ENCODE measurements at places on chromosomes 4 and X.

GRCh38 chr4:153603258-153603657, 80.8 kb upstream of the TLR2 start:
- DNase-seq, result no peak

DNA sequence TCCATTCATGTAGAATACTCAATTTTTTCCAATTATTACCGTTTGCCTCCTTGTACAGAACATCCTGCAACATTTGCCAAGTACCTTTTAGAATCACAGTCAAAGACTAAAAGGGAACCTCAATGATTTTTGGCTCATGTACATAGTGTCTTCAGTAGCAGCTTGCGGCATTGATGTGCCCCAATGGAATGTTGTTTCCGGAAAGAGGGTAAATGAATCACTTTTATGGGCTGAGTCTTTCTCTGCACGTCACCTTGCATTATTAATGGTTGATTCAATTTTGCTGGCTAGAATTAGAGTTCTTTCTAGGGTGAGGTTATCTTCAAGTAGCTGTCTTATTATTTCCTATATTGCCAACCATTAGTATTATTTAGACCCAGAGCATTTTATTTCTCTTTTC, 116.9 kb upstream of the GABRA2 start:
- DNase-seq, result no peak

- no peak for DNase-seq
Measured at GRCh38 chrX:19772822-19773628, 114.4 kb downstream of the SH3KBP1 start.

- no peak for DNase-seq
Measured at GRCh38 chrX:72120837-72121236, 10.9 kb downstream of the RTL5 start.

- DNase-seq, result no peak
Measured at GRCh38 chr4:150126201-150126863, 48.1 kb downstream of the DCLK2 start.

DNA sequence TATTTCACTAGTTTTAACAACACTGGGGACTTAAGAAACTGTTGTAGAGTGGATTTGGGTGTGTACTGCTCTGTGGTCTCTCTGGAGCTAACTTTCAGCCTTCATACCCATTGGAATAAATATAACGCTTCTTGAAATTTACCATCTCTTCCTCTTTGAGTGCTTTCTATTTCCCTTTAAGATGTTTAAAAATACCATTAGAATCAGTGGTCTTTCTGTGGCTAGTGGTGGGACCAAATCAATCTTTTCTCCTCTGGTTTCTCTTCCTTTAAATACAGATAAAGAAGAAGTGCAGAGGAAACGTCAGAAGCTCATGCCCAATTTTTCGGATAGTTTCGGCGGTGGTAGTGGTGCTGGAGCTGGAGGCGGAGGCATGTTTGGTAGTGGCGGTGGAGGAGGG, 92.0 kb downstream of the NFKB1 start:
- no peak for DNase-seq

GRCh38 chr4:114694770-114695169, 96.2 kb downstream of the UGT8 start:
- DNase-seq, result peak; percentile 5

- no peak for DNase-seq
Measured at GRCh38 chrX:66328950-66329596, 165.0 kb downstream of the HEPH start.

DNA sequence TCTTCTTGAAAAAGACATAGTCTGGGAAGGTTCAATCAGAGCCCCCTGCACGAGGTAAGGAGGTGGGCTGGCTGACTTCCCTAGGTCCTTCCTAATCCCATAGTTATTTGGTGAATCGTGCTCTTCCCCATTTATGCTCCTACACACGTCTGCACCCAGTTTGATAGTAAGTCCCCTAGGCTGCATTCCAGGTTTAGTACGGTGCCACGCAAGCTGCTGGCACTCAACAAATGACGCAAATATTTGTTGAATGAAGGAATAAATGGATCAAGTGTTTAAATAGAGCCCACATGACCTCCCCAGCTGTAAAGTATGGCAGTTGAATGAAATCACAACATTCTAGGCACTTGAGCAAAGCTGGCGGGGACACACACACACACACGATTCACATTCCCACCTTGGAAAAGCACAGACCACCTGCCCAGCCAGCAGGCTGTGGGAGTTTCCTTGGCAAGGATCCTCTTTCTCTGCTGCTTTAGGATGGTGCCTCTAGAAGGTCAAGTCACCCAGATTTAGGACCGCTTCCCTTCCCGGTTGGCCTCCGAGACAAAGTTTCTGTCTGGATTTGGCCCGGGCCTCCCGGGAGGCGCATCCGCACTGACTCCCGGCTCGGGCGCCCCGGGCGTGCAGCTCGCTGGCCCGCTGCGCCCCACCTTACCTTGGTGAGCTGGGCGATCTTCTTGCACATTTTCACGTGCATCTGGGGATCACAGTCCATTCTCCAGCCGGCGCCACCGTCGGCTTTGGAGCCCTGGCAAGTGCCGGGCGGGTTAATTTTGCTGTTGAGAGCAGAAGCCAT, 721 bp downstream of the FAM184B start:
- no peak for DNase-seq

GRCh38 chr4:110268790-110269189, 70.4 kb upstream of the ELOVL6 start:
- no peak for DNase-seq

GRCh38 chrX:24166078-24166477, 16.5 kb downstream of the ZFX start:
- no peak for DNase-seq

DNA sequence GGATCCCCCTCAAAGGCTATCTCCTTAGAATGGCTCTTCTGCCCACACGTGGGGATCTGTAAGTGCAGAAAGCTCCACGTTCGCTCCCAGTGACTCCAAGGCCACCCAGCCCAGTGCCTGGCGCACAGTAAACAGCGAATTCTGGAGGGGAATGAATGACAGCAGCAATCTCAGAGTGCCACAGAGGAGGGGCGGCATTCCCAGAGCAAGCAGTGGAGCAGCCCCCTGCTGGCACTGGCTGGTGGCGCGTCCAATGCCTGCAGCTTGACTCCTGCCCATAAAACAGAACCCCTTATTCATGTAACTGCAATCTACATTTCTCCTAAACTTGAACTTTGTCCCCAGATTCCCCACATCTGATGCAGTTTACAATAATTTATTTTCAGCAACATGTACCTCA, 6.9 kb upstream of the HELT start:
- no peak for DNase-seq

GRCh38 chrX:63782515-63782914, 2.5 kb downstream of the ARHGEF9 start:
- DNase-seq, result no peak

DNA sequence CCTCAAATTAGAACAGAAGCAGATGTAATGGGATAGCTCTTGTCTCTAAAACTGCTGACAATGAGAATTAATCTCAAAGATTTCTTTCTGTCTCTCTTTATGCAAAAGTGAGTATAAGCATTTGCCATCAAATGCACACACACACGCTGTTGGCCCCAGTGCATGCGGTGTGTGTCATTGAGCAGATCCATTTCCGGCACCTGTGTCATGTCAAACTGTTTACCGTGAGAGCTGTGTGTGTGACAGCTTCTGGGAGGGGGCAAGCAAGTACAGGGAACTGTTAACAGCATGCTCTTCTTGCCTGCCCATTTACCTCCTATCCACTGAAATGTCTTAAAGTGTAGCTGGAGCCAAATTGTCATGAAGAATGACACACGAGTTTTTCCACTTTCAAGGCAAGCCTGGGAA, 297.9 kb upstream of the FAT4 start:
- no peak for DNase-seq

DNA sequence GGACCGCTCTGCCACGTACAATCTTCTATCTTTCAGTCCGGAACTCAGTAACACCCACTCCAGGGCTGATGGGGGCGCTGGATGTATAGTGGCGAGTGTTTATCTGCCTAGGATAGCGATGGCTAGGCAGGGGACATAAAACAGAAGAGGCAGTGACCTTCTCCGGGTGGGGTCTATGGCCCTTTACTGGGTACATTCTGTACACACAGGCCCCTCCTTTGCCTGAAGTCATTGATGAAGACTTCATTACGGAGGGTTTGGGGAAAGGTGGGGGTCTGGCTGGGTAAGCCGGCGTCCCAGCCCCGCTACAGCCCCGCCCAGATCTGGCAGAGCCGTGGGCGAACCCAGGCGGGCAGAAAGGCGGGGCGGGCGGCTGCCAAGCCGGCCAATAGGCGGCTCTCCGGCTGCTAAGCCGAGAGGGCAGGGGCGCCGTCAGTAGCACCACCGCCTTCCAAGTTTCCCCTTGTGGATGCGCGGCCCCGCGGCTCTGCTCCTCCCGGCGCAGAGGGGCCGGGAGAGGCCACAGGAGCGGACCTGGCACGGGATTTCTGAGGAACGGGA, at the start of gene CHST7:
Gene CHST7 (plus strand): TSS at position 435 of the 561 bp plus-strand sequence. CDS start 167 bp downstream, outside the sequence.
- no peak for DNase-seq

DNA sequence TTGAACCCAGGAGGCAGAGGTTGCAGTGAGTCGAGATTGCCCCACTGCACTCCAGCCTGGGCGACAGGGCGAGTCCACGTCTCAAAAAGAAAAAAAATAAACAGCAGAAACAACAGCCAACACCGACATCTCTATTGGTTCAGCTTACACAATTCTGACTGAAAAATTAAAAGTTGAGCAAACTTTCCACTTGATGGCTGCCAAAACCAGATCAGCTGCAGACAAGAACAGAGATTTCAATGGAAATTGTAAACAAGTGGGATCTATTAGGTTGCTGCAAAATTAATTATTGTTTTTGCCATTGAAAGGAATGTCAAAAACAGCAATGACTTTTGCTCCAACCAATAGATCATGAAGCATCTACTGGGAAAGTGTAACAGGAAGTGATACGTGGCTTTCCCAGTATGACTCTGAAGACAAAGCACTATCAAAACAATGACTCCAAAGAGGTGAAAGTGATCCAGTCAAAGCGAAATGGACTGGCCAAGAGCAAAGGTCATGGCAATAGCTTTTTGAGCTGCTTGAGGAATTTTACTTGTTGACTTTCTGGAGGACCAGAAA, 26.3 kb downstream of the UPF3B start:
- peak; percentile 41 for DNase-seq

DNA sequence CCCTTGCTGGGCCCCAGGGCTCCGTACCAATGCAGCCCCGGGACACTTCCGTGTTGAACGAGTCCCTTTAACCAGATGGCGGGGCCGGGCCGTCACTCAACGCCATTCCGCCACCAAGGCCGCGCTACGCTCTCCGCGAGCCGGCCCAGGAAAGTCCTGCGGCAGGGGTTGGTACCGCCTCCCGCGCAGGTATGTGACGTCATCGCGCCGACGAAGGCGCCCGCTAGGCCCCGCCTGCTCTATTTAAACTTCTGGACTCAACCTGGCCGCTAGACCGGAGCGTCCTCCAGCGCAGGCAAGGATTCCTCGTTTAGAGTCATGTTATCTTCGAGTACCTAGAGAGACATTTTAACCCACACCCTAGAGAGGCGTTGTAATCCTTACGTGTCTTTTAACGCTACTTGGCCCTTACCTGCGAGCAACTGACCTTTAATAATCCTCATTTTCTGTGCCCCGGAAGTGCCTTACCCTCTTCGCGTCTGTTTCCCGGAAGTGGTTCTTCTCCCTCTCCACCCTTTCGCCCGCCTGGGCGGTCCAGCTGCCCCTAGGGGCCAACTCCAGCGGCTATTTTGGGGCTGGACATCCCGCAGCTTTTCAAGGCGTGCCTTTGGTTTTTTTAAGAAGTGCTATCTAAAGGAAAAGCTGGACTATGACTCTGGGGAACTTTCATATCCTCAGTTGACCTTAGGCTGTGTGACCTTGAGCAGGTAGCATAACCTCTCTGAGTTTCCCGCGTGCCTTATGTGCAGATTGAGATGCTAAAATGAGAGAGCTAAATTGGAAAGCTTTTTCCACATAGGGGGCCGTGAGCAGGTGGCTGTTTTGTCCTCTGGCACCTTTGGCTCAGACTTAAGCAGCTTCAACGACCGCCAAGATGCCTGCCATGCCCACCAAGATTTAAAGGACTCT, at the start of gene PNPLA4:
Gene PNPLA4 (minus strand): TSS at position 155 of the 909 bp plus-strand sequence. CDS start 1,294 bp downstream, outside the sequence.
- peak; percentile 31 for DNase-seq

DNA sequence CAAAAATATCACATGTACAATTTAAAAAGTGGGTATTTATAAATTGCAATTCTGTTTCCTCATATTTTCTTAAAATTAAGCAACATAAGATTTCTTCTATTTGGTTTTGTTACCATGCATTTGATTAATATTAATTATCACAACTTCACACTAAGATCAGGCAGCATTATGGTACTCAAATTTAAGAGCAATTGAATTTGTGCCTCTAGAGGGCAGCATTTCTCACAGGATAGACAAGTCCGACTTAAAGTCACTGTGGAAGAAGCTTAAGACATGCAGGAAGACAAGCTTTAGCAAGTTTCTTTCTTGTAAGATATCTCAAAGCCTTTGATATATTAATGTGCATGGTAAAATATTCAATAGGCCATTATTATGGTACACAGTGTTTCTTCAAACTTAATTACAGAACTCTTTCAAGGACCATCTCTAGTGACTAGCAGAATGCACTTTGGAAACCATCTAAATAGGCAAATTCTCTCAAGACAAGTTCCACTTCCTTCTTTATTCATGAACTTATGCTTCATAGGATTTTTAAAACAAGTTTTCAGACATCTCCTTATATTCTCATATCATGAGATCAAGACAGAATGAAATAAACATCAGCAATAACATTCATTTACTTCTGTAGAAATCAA, 35.0 kb downstream of the FBXW7 start:
- DNase-seq, result peak; percentile 63

All from stromal cell of bone marrow (primary cell).